ENCODE measurements at places on chromosomes 4 and X. TPM values are rescaled to one million over a fixed set of nuclear protein-coding genes. Genes with fewer than 3 reads are reported as not detected.

DNA sequence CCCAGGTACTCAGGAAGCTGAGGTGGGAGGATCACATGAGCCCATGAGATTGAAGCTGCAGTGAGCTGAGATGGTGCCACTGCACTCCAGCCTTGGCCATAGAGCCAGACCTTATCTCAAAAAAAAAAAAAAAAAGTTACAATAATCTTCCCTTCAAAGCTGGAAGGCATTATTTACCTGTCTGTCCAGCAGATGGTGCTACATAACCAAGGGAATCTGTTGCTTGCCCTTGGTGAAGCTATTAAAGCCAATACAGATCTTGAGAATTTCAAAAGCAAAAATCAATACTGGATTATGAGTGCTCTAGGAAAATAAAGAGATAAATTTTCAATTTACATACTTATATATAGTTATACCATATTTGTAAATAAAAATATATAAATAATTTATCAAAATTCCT, 25.9 kb downstream of the PKD2 start:
- no peak for DNase-seq

GRCh38 chrX:38221391-38221929, 789 bp upstream of the SRPX start:
- DNase-seq, result no peak

DNA sequence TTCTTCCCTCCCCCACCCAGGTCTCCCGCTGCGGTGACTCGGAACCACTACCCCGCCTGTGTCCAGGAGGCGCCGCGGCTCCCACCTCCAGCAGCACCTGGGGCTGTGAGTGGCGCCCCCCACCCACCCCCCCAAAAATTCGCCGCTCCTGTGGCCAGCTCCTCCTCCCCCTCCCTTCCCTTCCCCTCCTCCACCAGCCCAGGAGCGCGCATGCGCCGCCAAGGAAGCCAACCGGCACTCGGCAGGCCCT, 278 bp downstream of the CLOCK start:
- no peak for DNase-seq

The IL2 gene
- total RNA-seq, result not detected

Measured in urinary bladder (tissue), 4 donors.